ENCODE measurements at places on chromosomes 5 and 9.

DNA sequence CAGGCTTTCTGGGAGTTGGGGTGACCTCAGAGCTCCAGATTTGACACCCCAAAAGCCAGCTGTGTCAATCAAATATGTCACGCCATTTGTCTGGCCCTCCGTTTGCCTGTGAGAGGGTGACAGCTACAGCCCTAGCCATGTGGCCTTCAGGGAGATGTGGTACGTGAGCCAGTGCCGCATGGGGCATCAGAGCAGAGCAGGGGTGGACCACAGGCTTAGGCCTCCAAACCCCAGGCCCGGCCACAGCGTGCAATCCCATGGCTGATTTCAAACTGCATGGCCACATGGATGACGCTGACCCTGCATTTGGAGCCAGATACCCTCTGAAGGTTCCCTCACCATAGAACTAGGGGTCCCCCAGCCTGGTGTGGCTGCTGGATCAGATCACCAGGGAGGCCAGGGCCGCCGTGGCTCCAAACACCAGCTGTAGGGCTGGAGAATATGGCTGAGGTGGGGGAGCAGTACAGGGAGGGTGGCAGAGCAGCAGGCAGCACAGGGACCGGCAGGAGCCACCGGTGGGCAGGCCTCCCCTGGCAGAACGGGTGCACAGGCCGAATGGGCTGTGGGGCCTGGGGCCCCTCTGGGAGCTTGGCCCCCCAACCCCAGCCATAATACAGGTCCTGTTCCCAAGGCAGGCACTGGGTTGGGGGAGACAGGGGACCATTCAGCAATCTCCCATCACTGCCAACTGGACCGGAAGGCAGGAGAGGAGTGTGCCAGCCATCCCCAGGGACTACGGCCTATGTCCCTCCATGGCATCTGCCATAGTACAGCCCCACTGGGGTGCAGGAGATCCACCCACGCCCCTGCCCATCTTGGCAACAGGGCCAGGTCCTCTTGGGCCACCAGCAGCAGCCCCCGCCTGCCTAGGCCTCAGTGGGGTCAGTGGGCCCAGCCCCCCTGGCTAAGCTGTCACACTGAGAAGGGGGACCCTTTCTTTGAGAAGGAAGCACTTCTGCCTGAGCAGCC, 1.5 kb downstream of the SAPCD2 start:
- DNase-seq, result no peak

DNA sequence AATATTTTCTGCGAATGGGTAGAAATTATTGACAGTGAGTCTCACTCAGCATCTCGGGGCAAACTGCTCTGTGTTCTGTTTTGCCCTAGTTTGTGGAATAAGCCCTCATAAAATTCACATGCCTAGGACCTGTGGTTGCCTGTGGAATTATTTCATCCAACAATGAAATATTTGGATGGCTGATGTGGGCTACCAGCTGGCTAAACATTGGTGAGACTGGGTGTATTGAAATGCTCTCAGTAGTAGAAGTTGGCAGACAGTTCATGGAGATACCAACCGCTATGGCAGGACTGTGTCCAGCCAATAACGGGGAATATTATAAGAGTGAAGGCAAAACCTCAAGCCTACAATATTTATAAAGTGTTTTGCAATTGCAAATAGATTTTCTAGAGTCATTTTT, 344.1 kb upstream of the RPS23 start:
- no peak for DNase-seq

GRCh38 chr5:12522116-12522515, 617.9 kb upstream of the CTNND2 start:
- no peak for DNase-seq

- no peak for DNase-seq
Measured at GRCh38 chr5:10620346-10620745, 56.5 kb downstream of the ANKRD33B start.

- no peak for DNase-seq
Measured at GRCh38 chr5:156134216-156134615, 192.7 kb upstream of the SGCD start.

DNA sequence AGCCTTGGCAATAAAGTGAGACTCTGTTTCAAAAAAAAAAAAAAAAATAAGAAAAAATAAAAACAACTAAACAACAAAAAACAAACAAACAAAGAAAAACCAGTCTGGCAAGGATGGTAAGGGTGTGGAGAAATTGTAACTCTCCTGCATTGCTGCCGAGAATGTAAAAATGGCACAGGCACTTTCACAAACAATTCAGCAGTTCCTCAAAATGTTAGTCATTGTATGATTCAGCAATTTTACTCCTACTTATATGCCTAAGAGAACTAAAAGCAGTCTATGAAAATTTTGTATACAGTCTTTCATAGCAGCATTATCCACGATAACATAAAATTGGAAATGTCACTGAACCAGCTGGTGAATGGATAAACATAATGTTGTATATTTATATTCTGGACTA, 280.4 kb downstream of the CDH9 start:
- no peak for DNase-seq

DNA sequence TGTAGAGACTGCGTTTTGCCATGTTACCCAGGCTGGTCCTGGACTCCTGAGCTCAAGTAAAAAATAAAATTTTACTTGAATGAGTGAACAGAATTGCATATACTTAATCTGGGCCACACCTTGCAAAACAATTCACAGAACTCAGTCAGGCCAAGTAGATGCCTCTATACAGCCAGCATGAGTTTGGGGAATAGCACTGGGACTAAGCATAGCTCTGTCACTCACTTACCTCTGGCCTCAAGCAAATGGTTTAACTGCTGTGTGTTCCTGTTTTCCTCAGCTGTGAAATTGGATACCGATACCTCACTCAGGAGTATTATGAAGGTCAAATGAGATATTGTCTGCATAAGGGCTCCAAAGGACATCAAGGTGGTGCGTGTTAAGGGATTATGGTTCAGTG, 10.9 kb upstream of the FRMPD1 start:
- DNase-seq, result no peak

- DNase-seq, result no peak
Measured at GRCh38 chr5:171647904-171648260, 137.7 kb upstream of the SMIM23 start.

GRCh38 chr9:3035579-3036332, 191.9 kb upstream of the PUM3 start:
- no peak for DNase-seq

- DNase-seq, result no peak
Measured at GRCh38 chr5:22050931-22051330, 802.2 kb downstream of the CDH12 start.

- DNase-seq, result no peak
Measured at GRCh38 chr9:98862936-98863335, 55.5 kb downstream of the GALNT12 start.

GRCh38 chr5:172235132-172235780, 41.3 kb downstream of the EFCAB9 start:
- peak; percentile 5 for DNase-seq

DNA sequence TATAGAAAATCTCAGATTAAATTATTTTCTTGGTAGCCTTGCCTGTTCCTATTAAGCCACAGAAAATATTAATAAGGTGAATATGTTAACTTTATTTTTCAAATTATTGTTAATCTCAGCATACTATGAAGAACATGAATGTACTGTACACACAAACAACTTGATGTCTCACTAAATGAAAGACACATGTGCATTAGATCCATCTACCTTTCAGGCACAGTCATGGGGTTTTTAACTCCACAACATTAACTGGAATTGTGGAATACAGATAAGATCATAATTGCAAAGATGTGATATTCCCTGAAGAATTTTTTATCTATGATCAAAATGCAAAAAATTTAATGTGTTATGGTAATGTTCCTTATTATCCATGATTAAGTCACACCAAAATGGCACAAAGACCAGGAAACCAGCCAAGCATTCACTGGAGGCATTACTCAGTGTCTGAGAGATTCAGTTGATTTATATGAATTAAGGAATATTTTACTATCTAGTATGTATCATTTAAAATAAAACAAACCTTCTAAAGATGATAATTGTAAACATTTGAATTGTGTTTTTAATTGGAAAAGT, 150.0 kb upstream of the VCAN start:
- DNase-seq, result peak; percentile 44

GRCh38 chr5:76983468-76983867, 30.6 kb downstream of the CRHBP start:
- DNase-seq, result no peak

GRCh38 chr9:33452828-33453271, 5.5 kb upstream of the AQP3 start:
- DNase-seq, result peak; percentile 33

DNA sequence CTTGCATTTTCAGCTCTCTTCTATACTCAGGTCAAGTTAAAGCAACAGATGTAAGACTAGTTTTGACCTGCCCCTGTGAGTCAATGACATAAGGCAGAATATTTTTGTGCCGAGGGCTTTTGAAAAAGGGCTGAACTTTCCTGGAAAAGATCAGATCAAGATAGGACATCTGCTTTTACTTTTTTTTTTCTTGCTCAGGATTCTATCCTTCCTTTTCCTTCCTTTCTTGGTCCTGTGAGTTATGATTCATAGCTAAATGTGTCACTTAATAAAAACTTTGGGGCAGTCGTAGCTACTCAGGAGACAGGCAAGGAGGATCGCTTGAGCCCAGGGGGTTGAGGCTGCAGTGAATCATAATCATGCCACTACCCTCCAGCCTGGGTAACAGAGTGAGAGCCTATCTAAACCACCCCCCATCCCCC, 84.3 kb upstream of the BRINP1 start:
- peak; percentile 7 for DNase-seq

DNA sequence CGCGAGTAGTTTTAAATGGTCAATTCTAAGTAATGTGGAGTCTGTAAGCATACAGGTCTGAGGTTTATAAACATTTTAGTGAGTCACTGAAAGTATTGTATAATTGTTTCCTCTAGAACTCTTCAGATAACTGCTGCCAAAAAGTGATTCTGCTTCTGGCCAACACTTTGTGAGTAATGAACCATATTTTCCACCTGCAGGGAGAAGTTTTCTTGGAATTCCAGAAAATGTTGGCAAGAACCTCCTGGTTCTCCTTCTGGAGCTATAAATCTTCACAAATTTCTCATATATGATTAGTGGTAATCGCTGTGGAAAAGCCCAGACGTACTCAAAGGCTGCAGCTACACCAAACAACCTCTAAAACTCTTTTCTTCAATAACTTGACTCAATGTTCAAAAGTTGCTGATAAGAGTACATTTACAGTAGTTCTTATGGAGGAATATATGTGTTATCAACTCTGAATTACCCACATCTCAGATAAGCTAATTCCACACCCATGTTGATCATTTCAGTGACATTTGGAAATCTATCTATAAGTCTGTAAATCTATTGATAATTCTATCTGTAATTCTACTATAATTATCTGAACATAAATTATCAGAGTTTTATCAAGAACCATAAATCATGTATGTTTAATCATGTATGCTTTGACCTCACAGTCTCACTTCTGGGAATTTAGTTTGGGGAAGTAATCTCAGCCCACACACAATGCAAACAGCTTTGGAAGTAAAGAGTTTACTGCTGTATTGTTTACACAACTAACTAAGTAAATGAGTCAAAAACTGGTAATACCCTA, 74.1 kb downstream of the FNBP1 start:
- peak; percentile 82 for DNase-seq

- DNase-seq, result no peak
Measured at GRCh38 chr5:6522923-6523322, 74.3 kb downstream of the UBE2QL1 start.

DNA sequence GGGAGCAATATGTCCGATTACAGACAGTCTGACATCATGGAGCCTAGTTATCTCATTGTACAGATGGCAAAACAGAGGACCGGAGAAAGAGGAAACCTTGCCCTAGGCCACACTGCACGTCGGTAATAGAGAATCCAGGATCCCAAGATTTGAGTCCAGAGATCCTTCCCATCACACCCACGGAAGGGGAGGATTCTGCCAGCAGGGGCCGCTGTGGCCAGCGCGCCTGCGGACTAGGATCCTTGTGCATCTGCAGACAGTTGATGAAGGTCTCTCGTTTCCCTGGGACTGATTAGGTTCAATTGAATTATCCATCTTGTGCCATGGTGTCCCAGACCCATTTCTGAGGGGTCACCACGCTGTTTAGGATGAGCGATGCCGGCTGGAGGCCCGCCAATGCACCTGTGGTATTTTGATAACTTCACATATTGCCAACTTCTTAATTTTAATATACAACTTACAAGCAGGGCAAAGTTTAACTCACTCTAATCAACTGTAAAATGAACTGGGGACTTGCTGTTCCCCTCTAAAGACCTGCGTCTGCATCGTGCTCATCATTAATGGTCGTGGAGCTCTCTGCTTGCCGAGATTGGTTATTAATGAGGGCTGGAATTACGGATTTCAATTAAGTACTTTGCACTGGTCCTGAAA, 592.7 kb upstream of the BRINP1 start:
- DNase-seq, result no peak

GRCh38 chr5:110665184-110665726, 61.2 kb downstream of the TMEM232 start:
- no peak for DNase-seq

DNA sequence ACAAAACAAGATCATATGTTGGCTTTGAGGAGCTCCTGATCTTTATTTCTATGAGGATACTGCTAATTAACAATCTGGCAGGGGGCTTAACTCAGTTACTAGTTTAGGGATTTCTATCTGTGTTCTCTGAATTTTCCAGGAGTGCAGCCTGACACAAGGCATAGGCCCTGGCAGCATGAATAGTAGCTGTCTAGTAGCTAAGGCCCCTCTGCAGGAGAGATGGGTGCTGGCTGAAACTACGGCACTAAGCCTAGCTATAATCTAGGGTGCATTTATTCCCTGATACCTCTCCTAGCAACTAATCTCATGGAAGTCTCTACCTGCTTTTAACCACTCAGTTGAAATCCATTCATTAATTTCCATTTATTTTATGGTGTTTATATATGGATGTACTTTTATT, 268.2 kb downstream of the TMEM232 start:
- no peak for DNase-seq

All from GM04504 (cell line).